Hematopoietic multipotent progenitor cell treated with erythropoietin and hydrocortisone succinate and interleukin-3 and kit ligand, for 4 days (in vitro differentiated cells): ENCODE measurements at places on chromosomes 6 and 20.

GRCh38 chr6:5998236-5998635, 8.5 kb downstream of the NRN1 start:
- DNase-seq, result no peak

- DNase-seq, result no peak
These were observed 78.7 kb upstream of the AFDN start for GRCh38 chr6:167748046-167748445.

- DNase-seq, result peak; percentile 85
These were observed at the start of gene SLC35B2 for GRCh38 chr6:44257025-44257752. Gene SLC35B2, minus strand, starts transcription at chr6:44257528. Its CDS starts 118 bp downstream, at chr6:44257410.

- DNase-seq, result no peak
These were observed 88.4 kb downstream of the MYB start for GRCh38 chr6:135269481-135269891.

DNA sequence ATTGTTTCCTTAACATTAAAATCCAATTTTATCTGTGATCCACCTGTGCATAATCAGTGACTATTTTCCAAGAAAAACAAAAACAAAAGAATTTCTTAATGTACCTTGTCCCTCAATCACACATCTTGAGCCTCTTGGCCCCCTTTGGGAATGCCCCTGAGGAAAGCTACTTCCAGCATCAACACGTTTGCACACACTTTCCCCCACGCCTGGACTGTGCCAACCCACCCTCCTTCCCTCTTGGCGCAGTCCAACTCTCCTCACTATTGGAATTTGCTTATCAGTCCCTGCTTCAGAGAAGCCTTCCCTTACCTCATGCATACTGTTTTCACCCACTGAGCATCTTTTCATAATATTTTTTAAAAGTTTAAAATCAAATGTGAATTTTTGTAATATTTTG, 389.4 kb upstream of the NRSN1 start:
- no peak for DNase-seq

GRCh38 chr6:101489456-101489855, 95.9 kb downstream of the GRIK2 start:
- DNase-seq, result no peak

DNA sequence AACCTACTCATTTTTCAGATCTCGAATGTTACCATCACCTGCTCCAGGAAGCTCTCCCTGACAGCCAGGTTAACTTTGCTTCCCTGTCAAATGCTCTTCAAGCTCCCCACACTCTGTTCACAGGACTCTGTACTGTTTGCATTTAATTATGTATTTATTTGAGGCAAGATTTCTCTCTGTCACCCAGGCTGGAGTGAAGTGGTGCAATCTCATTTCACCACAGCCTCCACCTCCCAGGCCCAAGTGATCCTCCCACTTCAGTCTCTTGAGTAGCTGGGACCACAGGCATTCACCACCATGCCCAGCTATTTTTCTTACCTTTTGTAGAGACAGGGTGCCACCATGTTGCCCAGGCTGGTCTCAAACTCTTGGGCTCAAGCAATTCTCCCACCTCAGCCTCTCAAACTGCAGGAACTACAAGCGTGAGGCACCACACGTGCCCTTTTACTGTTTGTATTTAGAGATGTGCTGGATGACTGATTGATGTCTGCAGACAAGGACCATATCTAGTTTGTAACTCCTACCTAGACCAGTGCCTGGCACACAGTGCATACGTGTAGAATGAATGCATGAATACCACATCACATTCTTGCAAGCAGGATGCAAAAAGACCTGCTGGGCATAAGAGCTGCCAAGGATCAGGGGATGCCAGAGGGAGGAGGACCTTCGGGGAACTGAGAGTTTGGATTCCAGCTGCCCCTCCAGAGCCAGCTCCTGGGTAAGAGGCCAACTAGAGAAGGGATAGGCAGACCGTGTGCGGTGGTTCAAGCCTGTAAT, 15.6 kb upstream of the CBFA2T2 start:
- DNase-seq, result peak; percentile 28

- no peak for DNase-seq
These were observed 15.6 kb downstream of the RAD21L1 start for GRCh38 chr20:1241456-1241855.

- no peak for DNase-seq
These were observed 118.0 kb downstream of the RFPL4B start for GRCh38 chr6:112464901-112465665.

DNA sequence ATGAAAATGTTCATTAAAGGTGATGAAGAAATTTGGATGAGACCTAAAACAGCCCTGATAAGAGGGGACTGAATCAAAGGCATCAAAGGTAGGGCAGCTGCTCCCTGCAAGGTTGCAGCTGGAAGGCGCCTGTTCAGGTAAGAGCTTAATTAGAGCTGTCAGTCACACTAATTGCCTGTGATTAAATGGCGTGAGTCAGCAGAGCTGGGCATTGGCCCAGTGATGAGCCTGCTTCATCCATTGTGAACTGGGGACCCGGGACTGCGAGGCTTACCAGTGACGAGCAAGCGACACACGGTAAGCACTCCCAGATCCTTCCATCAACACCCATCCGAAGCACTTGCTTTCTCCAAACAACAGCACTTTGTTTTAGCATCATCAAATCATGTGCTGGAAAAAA, 621.5 kb upstream of the CDH4 start:
- no peak for DNase-seq

DNA sequence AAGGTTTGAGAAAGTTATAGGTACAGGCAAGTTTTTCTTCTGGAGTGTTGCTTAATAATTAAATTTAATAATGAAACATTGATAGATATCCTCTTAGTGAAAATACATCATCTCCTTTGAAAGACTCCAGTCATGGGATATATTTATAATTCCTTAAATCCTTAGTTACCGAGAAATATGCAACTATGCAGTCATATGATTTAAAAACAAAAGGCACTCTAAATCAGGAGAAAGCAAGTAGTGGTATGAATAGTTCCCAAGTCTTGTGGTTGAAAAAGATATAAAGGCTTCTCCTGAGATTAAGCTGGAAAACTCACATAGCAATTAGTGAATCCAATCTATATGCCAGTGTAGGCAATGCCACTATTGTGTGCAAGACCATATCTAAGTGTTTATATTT, 475.4 kb downstream of the EYS start:
- no peak for DNase-seq
